ENCODE measurements at places on chromosomes 1 and 21. TPM values are rescaled to one million over a fixed set of nuclear protein-coding genes. Genes with fewer than 3 reads are reported as not detected.

The RASSF5 gene
- 6.4 TPM for polyA plus RNA-seq

- no peak for DNase-seq
These were observed 585 bp upstream of the GLRX2 start for GRCh38 chr1:193105821-193106177.

GRCh38 chr1:11062965-11063401 lies 3.2 kb upstream of the SRM start:
- DNase-seq: no peak

GRCh38 chr1:178579562-178579961 lies 66.7 kb downstream of the TEX35 start:
- no peak for DNase-seq

- no peak for DNase-seq
These were observed 56.8 kb downstream of the NDUFS5 start for GRCh38 chr1:39082811-39083576.

All from left renal pelvis (tissue), 4 donors.